ENCODE measurements at places on chromosomes 4 and X.

DNA sequence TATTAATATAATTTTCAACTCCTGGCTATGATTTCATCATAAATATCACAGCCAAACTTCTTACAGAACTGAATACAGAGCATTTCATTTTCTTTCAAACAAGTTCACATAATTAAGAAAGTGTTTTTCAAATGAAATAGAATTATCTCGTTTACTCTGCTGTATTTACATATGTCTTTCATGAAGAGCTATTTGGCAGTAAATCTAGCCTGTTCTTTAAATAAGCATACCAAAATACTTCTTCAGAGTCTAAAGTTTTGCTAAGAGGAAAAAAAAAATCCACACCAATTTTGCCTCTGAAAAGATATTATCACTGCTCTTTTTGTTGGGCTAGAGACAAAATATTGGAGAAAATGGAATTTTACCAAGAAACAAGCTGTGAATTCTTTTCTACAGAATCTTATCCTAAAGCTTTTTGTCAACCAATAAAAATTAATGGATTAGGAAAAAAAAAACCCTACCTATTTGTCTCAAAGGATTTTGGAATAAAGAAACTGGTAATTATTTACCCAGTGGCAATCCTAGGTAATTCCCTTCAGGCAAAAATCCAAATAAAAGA lies 287.9 kb upstream of the NR3C2 start:
- no peak for DNase-seq

GRCh38 chr4:22356987-22357596 lies 158.8 kb downstream of the ADGRA3 start:
- DNase-seq: no peak

DNA sequence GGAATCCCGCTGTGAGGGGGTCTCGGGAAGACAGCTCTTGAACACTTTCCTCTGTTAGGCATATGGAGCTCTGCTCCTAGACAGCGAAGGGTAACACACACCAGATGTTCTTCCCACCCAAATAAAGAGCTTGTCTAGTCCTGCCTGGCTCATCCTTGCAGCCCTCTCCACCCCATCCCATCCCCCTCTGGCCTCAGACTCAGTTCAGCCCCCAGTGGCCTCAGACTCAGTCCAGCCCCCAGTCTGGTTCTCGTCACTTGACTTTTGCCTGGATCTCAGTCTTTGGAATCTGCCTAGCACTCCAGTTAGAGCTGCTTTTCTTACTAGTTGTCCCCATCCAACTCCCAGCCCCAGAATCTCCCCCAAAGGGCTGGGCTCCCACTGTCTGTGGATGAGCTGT lies 14.9 kb downstream of the RAB33A start:
- no peak for DNase-seq

DNA sequence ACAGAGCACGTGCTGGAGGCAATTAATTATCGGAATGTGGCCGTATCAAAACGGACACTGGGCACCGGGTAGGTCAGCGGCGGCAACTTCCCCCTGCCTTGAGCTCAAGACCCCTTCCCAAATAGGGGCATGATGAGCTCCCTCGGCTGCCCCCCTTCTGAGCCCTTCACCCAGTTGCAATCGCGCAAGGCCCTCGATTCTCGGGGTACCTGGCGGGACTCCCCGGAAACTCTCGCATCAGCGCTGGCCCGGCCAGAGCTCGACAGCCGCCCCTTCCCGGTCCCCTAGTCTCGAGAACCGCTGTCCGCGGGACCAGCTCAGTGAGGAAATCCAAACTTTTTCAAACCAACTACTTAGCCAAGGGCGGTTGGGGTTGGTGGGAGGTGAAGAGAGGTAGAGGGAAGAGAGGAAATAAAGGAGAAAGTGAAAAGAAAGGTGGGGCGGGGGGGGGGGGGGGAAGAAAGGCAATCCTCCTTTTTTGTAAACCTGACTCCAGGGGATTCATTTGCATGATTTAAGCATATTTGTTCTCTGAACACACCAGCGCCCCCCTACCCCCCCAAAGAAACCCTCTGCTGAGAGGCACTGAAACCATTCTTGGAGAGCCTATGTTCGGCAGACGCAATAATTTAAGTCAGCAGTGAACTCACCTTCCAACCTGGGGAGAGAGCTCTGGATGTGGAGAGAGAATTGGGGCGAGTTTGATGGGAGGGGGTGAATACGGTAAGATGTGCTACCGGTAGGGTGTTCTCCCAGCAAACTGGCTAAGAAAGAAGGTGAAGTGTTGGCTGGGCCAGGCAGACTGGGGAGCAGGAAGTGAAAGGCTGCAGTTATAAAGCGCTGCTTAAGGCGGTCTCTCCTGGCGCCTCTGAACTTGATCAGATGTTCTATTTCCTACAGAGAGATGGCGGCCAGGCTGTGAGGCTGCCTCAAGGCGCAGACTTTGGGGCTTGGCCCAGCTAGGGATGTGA lies 2.0 kb upstream of the ZIC3 start:
- no peak for DNase-seq

DNA sequence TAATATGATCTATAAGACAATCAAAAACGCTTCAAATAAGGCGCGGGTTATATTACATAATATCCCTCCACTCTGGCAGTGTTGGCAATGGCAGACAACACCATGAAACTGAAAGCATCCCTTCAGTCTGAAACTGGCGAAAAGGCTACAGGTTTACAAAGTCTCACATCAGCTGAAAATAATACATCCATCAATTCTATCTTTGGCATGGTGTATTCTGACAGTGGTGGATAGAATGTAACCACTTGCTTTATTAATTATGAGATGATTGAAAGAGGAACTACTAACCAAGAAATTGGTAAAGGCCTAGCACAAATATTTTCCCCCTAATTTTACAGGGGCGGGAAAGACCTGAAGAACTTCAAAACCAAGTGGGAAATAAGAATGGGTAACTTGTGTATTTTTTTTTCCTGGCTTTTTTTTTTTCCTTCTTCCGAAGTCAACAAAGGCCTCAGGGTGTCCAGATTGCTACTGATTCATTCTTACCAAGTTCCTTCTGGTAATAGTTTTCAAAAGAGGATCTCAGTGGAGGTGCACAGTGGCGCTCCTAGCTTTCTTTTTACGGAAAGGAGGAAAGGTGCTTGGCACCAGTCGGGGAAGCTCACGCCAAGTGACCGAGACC lies 728 bp downstream of the UBA6 start:
- DNase-seq: no peak

DNA sequence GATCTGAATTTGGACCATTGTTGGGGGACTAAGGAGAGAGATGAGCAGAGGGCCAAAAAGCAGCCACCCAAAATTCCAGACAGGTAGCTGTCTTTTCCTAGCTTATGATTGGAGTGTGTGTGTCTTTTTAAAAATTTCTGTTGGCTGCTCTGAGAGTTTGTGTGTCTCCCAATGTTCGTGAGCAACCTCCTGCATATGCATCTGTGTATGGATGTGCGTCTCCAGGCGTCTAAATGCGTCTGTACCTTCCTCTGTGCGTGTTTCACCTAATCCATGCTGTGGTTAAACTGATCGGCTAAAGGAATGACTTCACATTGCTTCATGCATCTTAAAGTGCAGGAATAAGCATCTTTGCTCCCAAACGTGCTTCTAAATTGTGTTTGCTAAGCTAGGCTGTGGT lies 65.5 kb upstream of the LAS1L start:
- no peak for DNase-seq

- DNase-seq: no peak
Measured at GRCh38 chr4:96108146-96108545, 268.3 kb downstream of the PDHA2 start.

DNA sequence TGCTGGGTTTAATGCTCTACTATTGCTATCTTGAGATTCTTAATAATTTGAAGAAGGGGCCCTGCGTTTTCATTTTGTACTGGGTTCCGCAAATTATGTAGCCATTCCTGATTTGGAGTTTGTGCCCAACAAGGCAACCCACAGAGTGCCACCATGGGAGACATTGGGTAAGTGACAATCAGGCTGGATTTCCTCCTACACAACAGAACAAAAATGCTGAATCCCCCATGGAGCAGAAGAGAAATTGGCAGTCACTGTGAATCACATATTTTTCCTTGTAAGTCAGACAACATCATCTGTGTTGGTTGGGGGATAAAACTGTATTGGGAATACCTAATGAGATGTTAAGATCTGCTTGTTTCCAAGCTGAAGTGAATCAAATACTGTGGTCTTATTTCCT lies 80.9 kb downstream of the CNGA2 start:
- DNase-seq: no peak

GRCh38 chr4:55069248-55069647 lies 56.1 kb downstream of the KDR start:
- no peak for DNase-seq

GRCh38 chr4:167265231-167265630 lies 30.9 kb upstream of the SPOCK3 start:
- DNase-seq: no peak

DNA sequence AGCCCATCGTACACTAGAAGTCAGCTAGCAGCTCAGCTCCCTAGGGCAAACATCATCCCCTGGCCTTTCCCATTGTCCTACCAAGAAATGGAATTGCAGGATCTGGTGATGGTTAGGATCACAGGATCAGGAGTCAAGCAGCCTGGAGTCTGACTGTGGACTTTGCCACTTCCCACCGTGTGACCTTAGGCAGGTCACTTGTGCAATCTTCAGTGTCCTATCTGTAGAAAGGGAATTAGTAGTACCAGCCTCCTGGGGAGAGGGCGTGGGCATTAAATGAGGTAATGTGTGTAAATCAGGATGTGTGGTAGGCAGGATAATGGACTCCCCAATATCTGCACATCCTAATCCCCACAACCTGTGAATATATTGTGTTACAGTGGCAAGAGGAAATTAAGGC lies 38.6 kb upstream of the APLN start:
- no peak for DNase-seq

- no peak for DNase-seq
Measured at GRCh38 chr4:8279321-8280157, 10.0 kb downstream of the HTRA3 start.

DNA sequence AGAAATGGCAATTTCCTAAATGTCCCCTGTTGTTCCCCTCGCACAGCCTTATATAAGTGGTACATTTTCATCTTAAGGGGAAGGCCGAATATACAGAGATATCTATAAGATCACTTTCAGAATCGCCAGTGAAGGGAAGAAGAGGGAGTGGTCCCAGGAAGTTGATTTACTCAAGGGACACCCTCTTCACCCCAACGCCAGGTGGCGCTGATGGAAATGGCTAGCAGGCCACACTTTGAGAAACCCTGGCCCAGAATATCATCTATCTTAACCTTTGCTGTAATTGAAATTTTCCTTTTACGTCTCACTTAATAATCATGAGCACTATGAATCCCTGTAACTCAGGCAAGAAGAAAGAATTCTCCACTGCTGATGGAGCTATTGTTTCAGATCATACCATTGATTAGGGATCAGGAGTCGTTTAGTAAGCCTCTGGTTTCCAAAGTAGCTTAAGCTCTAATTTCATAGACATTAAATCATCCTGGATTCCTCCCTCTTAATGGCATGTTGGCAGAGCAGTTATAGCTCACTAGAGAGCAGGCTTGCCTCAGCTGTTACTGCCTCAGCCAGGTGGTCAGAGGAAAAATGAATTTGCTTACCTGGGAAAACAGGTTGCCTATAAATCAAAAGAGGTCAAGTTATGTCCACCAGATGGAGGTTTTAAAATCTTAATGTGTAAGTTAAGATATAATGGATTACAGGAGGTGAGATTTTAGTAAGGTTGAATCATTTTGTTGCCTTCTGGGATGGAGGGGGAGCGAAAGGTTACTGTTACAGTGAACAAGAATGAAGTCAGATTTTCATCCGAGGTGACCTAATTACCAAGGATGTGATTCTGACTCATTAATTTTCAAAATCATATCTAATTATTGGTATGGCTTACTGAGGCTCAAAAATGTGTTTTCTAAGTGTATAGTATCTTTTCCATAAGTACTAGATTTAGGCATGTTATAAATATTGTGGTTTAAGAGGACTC lies 941.2 kb upstream of the TENM3 start:
- no peak for DNase-seq

GRCh38 chr4:10117359-10118047 lies 904 bp upstream of the WDR1 start:
- DNase-seq: peak; percentile 49

GRCh38 chr4:3523628-3524221 lies 8.5 kb downstream of the LRPAP1 start:
- DNase-seq: no peak

GRCh38 chr4:101886826-101887225 lies 96.3 kb downstream of the BANK1 start:
- no peak for DNase-seq

DNA sequence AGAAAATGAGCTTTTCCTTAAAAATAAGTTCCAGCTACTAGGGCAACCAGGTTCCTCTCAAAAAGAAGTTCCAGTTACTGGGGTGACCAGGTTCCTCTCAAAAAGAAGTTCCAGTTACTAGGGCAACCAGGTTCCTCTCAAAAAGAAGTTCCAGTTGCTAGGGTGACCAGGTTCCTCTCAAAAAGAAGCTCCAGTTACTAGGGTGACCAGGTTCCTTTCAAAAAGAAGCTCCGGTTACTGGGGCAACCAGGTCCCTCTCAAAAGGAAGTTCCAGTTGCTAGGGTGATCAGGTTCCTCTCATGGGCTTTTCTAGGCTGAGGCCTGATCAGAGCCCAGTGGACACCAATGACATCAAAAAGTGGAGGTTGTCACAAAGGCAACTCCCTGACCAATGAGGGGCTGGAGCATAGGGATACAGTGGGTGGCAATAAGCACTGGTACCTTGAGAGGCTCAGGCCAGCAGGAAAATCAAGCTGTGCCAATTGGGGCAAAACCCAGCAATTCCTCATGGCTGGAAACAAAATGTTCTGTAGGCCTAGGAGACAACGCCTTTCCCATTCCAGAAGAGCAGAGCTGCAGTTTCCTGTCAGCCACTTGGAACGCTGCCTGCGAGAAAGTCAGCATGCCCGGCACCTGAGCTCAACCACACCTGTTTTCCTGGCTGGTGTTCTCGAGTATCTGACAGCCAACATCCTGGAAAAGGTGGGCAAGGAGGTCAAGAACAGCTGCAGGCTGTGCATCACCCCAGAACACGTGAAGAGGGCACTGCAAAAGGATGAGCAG lies 12.3 kb upstream of the SYTL5 start:
- DNase-seq: no peak

Data from activated CD4-positive, alpha-beta T cell treated with anti-CD3 and anti-CD28 coated beads for 4 hours (primary cell).